ENCODE measurements at places on chromosomes 2 and 18.

DNA sequence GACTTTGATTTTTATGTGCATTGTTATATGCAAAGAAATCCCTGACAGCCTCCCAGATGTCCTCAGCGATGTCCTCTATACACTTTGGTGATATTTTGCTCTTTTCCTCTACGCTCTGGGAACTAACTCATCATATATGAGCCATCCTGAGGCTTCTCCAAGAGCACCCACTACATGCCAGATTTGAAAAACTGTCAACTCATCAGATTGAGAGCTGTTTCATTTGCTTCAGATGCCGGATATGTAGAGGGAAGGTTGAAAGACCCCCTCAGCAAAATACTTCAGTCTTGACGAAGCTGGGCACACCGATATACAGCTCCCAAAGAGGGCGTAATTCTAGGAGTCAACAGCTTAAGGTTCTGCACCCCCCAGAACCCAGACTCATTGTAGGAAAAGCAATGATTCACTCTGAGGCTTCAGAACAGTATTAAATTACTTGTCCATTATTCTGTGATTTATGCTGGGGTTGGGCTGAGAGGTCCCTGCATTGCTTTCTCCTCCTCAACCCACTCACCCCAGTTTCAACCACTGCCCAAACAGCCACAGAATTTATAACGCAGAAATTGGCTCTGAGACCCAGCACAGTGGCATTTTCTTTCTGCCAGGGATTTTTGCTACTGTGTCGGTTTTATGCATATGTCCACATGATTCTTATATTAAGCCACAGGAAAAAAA lies 341.8 kb downstream of the ALK start:
- DNase-seq, result no peak

DNA sequence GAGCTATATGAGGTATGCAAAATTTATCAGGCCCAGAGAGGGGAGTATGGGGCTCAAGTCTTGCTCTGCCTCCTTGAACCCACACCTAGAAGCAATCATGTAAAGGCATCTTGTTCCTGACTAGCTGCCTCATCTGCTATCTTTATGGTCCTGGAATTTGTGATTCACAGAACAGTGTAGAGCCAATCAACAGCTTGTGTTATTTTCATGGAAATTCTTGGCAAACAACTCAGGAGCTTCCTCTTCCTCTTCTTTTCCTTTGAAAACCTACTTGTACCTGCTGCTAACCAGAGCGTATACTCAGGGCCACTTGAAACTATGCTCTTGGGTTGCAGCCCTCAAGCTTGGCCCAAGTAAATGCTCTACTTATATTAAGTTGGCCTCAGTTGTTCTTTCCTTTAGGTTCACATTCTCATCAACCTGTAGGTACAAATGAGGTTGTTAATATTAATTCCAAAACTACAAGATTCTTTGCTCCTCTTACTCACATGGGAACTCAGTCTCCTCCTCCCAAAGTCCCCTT lies 3.5 kb upstream of the NOSTRIN start:
- DNase-seq, result no peak

- DNase-seq, result no peak
Observed at GRCh38 chr2:75602724-75603342, 42.1 kb upstream of the EVA1A start.

DNA sequence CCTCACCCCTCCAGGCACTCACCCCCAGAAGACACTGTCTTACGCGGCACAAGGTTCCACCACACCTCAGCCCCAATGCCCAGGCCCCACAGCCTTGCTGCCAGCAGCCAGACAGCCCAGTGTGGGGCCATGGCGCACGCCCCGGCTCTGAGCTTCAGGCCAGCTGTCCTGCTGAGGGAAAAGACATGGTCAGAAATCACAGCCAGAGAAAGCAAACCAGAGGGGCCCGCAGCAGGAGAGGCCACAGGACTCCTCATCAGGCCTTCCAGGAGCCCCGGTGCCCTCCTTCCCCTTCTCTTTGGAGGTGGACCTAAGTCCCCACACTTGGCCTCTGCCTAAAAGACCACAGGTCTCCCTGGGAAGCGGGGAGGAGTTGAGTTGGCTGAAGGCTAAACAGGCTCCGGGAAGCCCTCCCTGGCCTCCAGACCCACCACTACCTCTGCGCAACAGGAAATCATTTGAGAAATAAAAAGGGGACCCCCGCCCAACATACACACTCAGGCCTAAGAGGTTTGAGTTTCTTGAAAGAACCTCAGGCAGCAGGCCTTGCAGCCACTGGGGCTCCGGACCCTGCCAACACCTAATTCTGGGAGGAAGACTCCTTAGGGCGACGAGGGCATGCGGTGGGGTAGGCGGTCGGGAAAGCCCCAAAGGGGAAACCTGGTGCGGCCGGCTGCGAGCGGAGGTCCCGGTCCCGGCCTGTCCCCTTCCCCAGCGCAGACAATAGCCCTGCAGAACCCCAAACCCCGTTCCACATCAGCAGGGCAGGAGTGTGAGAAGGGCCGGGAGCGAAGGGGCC lies 1.9 kb downstream of the SEMA4C start:
- no peak for DNase-seq

DNA sequence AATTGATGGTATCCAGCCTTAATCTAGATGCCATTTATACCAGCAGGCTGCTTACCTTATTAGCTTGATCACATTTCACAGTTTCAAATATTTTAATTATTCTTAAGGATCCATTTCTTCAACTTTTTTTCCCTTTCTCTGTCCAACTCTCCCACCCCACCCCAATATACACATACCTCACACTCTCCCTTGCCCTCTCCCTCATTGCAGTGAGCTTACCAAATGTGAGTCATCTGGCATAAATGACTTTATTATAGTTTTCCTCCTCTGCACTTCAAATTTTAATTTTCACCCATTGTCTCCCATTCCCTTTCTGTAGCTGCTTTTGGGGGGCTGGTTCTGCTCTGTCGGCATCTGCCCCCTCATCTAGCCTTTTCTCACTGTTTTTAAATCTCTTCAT lies 12.9 kb downstream of the HTR2B start:
- no peak for DNase-seq

DNA sequence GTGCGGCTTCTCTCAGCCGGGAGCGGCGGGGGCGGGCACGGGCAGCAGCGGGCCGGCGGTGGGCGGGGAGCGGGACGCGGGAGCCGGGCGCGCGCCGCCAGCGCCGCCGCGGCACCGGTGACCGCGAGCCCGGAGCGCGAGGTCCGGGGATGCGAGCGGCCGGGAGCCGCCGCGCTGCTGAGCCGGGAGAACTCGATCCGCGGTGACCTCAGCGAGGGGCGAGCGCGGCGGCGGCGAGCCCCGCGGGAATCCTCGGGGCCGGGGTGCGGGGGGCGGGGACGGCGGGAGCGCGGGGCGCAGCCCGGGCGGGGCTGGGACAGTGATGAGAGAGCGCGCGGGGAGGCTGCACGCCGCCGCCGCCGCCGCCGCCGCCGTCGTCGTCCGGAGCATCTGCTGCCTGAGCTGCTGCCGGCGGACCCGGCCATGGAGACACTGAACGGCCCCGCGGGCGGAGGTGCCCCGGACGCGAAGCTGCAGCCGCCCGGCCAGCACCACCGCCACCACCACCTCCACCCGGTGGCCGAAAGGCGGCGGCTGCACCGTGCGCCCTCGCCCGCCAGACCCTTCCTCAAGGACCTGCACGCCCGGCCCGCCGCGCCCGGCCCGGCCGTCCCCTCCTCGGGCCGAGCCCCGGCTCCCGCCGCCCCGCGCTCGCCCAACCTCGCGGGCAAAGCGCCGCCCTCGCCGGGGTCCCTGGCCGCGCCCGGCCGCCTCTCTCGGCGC lies at the start of gene MTCL1:
MTCL1 (plus strand) TSS at position 319 of the 723 bp plus-strand sequence; CDS start at position 424, 105 bp downstream.
- peak; percentile 37 for DNase-seq

- no peak for DNase-seq
Observed at GRCh38 chr18:46343931-46344372, 239.8 kb downstream of the HAUS1 start.

DNA sequence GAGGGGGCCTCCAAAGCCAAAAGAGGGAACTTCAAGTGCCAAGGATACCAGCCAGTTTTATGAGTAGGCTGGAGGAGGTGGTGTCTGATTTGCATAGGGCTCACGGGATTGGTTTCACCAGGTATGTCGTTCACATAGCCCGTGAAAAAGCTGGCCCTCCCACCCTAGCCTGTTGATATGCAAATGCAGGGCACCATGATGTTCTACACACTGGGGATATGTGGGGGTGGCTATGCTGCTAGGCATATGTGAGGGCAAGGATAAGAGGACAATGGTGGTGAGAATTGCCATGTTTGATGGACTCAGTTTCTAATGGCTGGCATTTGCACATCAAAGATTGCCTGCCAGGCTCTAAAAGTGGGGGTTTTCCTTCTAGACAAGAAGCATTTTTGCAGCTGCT lies 378.6 kb downstream of the DPP10 start:
- no peak for DNase-seq

DNA sequence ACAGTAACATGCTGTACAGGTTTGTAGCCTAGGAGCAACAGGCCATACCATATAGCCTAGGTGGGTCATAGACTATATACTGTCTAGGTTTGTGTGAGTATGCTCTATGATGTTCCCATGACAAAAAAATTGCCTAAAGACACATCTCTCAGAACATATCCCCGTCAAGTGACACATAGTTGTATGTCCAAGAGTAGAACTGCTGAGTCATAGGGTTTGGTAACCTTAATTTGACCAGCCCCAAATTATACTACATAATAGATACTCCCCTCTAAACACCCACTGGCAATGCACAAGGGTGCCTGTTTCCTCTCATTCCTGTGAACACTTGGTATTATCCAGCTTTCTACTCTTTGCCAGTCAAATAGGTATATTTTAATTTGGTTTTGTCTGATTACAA lies 161.6 kb downstream of the LCLAT1 start:
- DNase-seq, result no peak
